Metanephros (tissue), 2 donors: ENCODE measurements at places on chromosomes 13 and 19. TPM values are rescaled to one million over a fixed set of nuclear protein-coding genes. Genes with fewer than 3 reads are reported as not detected.

SARS2 gene
- total RNA-seq, result 33.7 TPM

TEKTIP1 gene
- 1.8 TPM for total RNA-seq

CCDC8 gene
- total RNA-seq, result 62.2 TPM

ZNF793 gene
- 11.4 TPM for total RNA-seq

SIGLEC11 gene
- 13.3 TPM for total RNA-seq

NLRP5 gene
- total RNA-seq, result not detected

CELF5 gene
- 0.58 TPM for total RNA-seq

TNNI3 gene
- 1.1 TPM for total RNA-seq

SIGLEC9 gene
- 2.6 TPM for total RNA-seq

CGB8 gene
- total RNA-seq, result not detected

CYP4F2 gene
- total RNA-seq, result not detected

FBXO17 gene
- total RNA-seq, result 67.2 TPM

RASGRP4 gene
- 2.7 TPM for total RNA-seq

SHISA2 gene
- 107 TPM for total RNA-seq

COX7A1 gene
- 36.9 TPM for total RNA-seq

CADM4 gene
- 24.4 TPM for total RNA-seq

SH2D3A gene
- 11.9 TPM for total RNA-seq

KCNJ14 gene
- total RNA-seq, result 1.2 TPM

RELB gene
- 14.4 TPM for total RNA-seq

METTL21C gene
- total RNA-seq, result 0.82 TPM

CEACAM4 gene
- total RNA-seq, result 2.2 TPM

ZNF132 gene
- total RNA-seq, result 11.8 TPM

FCHO1 gene
- 4.7 TPM for total RNA-seq

C19orf44 gene
- 8.8 TPM for total RNA-seq

TMEM161A gene
- total RNA-seq, result 26.9 TPM

IRS2 gene
- 16.5 TPM for total RNA-seq

MATK gene
- total RNA-seq, result 1.3 TPM

ZFR2 gene
- 0.41 TPM for total RNA-seq

ZNF471 gene
- 9.3 TPM for total RNA-seq

ATP4B gene
- total RNA-seq, result 0.41 TPM

TNNT1 gene
- total RNA-seq, result 26.9 TPM

F10 gene
- total RNA-seq, result 16.6 TPM

ERVV-1 gene
- 0.12 TPM for total RNA-seq

ADGRE2 gene
- total RNA-seq, result 1.3 TPM

CC2D1A gene
- total RNA-seq, result 19.6 TPM

ZIK1 gene
- 18.9 TPM for total RNA-seq

TMEM238 gene
- 1.6 TPM for total RNA-seq

SIAH3 gene
- 0.99 TPM for total RNA-seq

IFNL4 gene
- total RNA-seq, result not detected

SPRY2 gene
- total RNA-seq, result 46.9 TPM

DLL3 gene
- total RNA-seq, result 0.35 TPM

CEACAM21 gene
- total RNA-seq, result 3.5 TPM

LGALS14 gene
- not detected for total RNA-seq

CYP4F3 gene
- total RNA-seq, result 3.3 TPM

MYPOP gene
- 3.8 TPM for total RNA-seq

LILRB5 gene
- 4.0 TPM for total RNA-seq

FGF22 gene
- total RNA-seq, result 0.88 TPM

PRODH2 gene
- total RNA-seq, result 14.4 TPM

SEMA6B gene
- total RNA-seq, result 6.4 TPM

IPO5 gene
- 139 TPM for total RNA-seq

KLK11 gene
- not detected for total RNA-seq

ARRDC5 gene
- 0.41 TPM for total RNA-seq

PSG6 gene
- total RNA-seq, result not detected

ZNF83 gene
- total RNA-seq, result 86.5 TPM
